NCI-H1105 (cell line): ENCODE measurements at places on chromosomes 7 and 10.
A peak's percentile ranks its signal among the peaks of the same experiment; 100 is the strongest.

GRCh38 chr7:68754414-68754813 lies 843.9 kb upstream of the AUTS2 start:
- DNase-seq, result no peak

DNA sequence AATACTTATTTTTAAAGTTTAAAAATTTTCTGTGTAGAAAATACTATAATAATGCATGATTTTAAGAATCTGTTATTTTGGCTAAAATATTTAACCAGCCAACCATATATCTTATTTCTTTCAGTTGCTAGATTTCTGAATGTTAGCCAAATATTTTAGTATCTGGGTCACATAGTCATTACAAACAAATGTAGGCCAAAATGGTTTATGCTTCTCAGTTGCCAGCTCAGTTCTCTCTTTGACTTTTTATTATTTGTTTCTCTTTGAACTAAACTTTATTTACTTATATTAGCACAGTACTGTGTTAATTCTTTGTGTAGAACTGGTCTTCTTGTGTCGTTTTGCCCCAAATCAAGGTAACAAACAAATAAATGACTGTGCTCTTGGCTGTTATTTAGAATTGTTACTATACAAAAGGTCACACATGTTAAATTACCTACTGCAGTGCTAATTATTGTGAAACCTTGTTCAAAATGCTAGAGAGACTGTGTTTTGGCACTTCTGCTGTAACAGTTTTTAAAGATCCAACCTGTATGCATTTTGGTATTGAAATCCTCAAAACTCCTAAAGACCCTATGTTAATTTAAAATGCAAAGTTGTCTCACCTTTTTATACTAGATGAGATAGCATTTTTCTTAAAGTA lies 39.8 kb downstream of the ZEB1 start:
- DNase-seq, result no peak

DNA sequence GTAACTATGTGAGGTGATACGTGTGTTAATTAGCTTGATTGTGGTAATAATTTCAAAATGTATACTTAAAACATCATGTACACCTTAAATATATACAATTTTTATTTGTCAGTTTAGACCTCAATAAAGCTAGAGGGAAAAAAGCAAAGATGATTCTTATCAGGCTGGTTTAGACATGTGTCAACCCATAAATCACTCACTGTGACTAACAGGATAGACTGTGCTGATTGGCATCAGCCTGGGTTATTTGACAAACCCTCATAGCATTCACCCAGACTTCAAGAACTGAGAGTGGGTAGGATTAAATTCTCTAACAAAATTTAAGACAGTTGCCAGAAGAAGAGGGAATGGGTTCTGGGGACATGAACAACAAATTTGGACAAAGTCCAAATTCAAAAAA lies 73.8 kb upstream of the TMEM140 start:
- no peak for DNase-seq

- no peak for DNase-seq
These were observed 7.0 kb downstream of the ANKRD1 start for GRCh38 chr10:90913774-90914420.

- no peak for DNase-seq
These were observed 152.8 kb downstream of the RTKN2 start for GRCh38 chr10:62115842-62116241.

DNA sequence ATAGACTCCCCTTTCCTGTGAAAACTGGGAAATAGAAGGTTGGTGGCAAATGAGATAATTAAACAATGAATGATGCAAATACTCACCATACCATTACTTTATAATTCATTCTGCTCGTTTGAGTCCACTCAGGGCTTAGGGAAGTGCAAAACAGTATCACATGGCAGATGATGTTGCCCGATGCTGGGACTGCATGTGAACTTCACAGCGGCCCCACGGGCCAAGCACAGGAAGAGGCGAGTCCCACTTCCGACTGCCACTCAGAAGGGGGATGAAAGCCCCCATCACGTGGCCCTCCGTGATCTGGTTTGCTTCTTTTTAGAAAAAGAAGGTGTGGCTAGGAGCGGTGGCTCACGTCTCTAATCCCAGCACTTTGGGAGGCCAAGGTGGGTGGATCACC lies 71.5 kb downstream of the PRPF18 start:
- DNase-seq, result no peak

GRCh38 chr7:83876593-83876992 lies 227.7 kb upstream of the SEMA3E start:
- no peak for DNase-seq

- DNase-seq, result peak; percentile 54
These were observed 523 bp upstream of the CDH23 start for GRCh38 chr10:71396084-71396710.

DNA sequence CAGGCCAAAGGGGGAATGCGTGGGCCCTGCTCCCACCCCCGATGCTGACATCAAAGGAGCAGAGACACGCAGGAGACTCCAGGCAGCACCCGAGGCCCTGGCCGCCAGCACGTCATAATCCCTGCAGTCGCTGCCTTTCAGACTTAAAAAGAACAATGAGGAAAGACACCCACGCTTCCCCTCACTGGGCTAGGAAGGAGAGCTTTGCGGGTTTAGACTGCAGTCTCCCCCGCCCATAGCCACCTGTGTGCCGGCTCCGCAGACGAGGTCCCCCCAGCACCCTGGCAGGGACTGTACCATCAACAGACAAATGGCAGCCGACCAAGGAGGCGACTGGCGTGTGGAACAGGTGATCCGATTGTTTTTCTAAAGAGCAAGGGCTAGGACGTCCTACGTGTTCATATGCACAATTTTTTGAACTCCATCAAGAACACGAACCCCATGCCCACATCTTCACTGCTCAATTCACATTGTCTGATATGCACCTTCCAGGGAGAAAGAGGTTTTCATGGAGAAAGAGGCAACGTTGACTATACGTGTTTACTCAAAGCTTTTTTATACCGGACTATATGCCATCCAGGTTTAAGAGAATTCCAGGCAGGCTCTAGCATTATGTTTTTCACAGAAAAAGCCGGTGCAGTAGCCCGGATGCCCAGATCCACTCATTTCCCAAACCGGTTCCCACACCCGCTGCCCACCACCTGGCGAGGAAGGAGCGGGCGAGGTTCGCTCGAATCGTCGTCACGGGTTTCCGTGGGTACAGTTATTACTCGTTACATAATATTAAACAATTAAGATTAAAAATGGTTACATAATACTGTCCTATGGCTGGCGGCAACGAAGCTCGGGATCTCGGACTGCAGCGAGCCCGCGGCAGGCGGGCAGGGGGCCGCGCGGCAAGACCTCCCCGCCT lies 1.1 kb downstream of the GRB10 start:
- peak; percentile 30 for DNase-seq

- no peak for DNase-seq
These were observed 11.9 kb downstream of the TWIST1 start for GRCh38 chr7:19105546-19105945.

DNA sequence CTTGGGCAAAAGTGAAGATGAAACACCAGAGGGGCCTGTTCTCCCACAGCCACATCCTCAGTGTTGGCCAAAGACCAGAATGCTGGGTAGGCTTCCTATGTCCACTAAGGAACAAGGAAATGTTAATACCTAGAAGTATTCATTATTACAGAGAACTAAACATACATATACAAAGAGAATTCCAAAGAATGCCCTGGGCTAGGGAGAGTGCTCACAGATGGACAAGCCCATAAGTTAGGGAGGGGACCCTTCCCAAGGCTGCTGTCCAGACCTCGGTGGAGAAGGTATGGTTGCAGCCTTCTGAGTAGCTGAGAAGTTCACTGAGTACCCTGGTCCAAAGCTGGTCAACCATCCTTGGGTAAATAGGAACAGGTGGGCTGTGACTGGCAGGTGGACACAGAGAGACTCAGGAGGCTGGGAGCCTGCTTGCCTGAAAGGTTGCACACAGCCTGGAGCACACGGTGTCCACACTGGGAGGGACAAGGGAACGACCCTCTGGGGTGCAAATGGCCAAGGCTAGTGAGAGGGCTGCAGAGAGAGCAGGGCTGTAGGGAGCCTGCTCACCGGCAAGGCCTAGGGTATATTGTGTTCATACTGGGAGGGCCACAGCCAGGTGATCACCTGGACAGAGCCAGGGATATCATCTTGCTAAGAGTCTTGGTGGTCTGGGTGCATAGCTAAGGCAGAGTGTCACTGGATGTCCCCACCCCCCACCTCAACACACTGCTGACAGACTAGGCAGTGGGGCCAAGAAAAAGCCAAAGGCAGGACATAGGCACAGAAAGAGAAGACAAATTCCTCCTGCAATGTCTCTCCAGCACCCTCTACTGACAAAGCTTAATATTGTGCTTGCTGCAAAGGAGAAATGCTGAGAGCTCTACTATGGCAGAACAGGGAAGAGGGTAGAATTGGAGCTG lies 40.3 kb downstream of the CPVL start:
- peak; percentile 50 for DNase-seq

DNA sequence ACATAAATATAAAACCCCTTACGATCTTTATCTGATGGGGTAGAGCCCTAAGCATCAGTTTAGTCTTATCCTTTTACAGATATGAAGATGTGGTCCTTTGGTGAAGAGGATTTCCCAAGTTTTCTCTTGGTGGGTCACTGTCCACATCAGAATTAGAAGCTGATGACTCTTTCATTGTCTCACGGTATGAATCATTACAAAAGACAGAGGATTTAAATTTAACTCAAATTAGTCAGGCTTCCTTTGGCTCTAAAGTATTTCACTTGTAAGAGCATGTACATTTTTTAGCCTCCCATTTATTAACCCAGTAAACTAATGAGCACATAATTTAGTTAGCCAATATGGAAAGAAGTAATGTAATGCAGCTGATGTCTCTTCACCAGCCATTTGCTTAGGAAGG lies 49.9 kb upstream of the TMEM26 start:
- no peak for DNase-seq

DNA sequence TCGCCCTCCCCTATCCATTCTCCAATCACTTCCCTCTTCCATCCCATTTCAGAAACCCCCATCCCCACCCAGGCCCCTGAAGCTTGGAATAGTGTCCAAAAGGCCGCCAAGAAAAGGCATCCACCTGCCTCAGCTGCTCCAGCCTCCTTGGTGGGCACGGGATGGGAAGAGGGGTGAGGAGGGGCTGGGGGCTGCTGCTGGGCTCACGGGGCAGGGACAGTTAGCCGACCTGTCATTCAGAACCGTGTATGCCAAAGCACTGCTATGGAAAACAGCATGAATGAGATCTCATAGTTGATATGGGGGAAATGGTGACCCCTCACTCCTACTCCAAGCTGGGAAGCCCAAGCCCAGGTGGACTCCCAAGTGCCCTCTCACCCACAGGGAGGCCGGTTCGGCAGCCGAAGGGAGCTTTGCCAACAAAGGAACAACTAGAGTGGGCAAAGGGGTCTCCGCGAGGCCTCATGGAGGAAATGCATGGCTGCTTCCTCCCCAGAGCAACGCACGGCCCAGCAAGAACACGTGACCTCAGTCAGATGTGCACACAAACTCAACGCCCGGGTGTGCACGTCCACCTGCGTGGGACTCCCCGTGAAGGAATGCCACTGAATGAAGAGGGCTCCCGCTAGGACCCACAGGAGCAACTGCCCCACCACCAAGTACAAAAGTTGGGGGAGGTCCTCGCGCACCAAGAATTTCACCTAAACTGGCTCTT lies 52.5 kb downstream of the EBF3 start:
- DNase-seq, result no peak

DNA sequence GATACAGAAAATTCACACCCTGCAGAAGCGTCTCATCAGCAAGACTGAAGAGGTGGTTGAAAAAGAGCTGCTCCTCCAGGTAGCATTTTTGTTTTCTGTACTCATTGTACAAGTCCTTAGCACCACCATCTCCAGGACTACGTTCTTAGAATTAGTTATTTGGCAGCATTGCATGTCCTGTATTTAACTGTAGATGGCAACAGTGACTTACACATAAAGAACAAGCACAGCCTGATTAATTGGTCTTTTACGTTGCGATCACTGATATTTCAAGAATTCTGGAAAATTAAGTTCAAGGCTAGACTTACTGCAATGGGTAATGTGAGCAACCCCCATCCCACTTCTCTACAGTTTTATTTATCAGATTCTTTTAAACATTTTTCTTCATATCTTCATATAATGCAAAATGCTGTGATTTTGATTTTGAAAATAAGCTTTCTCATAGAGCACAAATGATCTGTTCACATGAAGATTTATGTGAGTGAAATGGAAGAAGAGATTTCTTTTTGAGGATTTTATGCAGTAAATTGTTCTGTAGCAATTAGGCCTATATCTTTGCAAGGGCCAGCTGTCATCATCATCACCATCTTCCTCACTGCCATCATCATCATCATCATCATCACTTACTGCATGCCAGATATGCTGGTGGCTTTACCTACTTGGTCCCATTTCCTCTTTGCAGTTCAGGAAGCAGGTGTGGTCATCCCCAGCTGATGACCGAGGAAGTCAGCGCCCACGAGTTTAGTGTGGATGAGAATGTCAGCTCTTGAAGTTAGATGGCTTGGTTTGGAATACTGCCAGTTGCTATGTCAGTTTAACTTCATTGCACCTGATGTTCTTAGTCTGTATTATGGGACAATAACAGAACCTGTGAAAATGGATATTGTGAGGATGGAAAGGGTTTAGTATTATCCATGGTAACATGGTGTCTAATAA lies 53.4 kb downstream of the CFAP58 start:
- DNase-seq, result no peak

- DNase-seq, result peak; percentile 44
These were observed 36.6 kb downstream of the SCIN start for GRCh38 chr7:12607134-12607533.

GRCh38 chr10:70742537-70743429 lies 42.4 kb downstream of the TBATA start:
- DNase-seq, result no peak

DNA sequence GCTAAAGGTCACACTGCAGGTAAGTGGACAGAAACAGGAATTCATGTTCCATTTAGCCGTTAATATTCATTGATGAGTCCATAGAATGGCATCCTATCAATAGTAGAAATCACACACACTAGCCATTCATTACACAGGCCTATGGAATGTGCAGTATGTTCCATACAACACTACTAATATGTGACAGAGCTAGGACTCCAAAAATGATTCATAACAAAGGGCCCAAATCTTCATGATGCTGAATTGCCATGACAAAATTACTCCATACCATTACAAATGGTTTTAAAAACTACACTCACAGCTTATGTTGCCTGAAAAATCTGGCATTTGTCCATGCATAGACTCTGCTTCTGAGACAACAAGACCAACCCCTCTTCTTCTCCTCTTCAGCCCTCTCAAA lies 549.1 kb downstream of the XPNPEP1 start:
- no peak for DNase-seq

GRCh38 chr10:103474077-103474476 lies 5.0 kb downstream of the CALHM3 start:
- no peak for DNase-seq

GRCh38 chr7:12706900-12707536 lies 19.6 kb downstream of the ARL4A start:
- DNase-seq, result no peak
